ENCODE measurements at places on chromosomes 16 and 17.
A peak's percentile ranks its signal among the peaks of the same experiment; 100 is the strongest.

DNA sequence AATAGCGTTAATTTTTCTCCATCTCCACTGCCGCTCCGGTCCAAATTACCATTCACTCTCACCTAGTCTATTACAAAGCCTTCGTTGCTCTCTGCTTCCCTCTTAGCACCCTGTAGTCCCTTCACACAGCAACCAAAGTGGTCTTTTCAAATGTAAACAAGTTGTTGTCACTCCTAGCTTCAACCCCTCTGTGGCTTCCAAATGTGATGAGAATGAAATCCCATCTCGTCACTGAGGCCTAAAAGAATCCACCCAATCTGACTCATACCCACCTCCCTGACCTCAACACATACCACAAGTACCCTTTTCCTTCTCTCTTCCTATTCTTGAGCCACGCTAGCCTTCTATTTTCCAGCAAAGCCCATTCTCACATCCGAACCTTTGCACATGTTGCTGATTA is 2.2 kb upstream of the PELP1 start:
- DNase-seq: peak; percentile 57

DNA sequence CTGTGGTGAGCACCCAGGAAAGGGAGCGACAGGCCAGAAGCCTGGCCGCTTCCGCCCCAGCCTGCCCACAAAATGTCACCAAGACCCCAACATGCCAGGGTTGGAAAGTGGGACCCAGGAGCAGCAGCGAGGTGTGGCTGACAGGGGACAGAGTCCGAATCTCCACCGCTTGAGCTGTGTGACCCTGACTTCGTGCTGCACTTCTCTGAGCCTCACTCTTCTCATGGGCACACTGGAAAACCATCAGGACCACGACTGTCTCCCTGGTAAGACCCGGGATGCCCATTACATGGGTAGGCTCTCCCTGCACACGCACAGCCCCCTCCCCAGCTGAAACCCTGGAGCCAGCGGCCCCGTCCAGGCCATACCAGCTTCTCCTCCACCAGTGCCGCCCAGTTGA is 34.9 kb downstream of the PPL start:
- DNase-seq: no peak

- DNase-seq: no peak
Observed at GRCh38 chr17:72255481-72255880, 134.7 kb downstream of the SOX9 start.

DNA sequence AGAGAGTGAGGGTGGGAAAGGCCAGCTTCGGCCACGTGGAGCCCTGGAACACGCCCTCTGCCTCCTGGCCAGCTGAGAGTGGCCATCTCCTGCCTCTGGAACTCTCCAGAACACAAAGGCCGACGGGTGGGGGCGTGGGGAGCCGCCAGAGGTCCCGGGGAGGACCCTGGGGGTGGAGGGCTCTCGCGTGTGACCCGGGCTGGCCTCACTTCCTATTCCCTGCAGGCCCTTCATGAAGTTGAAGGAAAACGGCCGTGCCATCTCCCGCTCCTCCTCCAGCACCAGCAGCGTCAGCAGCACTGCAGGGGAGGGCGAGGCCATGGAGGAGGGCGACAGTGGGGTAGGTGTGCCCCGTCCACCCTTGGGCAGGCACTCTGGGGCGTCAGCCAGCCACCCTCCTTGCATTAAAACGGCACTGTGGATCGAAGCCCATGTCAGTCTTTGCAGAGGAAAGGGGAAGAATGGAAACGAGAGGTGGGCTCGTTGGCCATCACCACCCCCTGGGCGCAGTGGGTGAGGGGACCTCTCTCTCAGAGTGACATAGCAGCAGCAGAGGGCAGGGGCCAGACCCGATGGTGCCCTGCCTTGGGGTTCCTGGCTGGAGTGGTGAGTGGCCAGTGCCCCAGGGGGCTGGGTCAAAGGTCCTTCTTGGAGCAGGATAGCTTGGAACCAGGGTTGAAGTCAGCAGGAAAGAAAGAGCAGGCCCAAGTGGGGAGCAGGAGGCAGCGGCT is 37.1 kb downstream of the OR1D5 start:
- DNase-seq: no peak

GRCh38 chr16:51321251-51321650 is 170.2 kb upstream of the SALL1 start:
- DNase-seq: no peak

- no peak for DNase-seq
Observed at GRCh38 chr17:7552621-7553051, 3.8 kb downstream of the TNFSF12 start.

GRCh38 chr16:31081428-31082351 is 7.1 kb downstream of the PRSS53 start:
- no peak for DNase-seq

GRCh38 chr16:85420501-85421337 is 192.4 kb upstream of the GSE1 start:
- no peak for DNase-seq

- DNase-seq: no peak
Observed at GRCh38 chr17:34154961-34155730, 99.9 kb upstream of the CCL2 start.

GRCh38 chr17:40279402-40279801 is 8.3 kb upstream of the CDC6 start:
- DNase-seq: no peak

DNA sequence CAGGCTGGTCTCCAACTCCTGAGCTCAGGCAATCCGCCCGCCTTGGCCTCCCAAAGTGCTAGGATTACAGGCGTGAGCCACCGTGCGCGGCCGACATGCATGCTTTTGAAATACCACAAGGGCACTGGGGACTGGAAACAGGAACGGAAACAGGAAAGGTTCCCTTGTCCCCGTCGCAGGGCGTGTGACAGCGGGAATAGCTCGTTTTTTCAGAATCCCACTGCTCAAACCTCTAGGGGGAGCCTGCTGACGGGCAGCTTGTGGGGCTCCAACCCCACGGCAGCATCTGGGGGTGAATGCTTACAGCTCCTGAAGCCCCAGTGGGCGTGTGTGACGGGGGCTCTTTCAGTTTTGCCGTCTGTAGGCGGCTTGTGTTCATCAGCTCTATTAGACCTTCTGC is 18.8 kb upstream of the ASGR2 start:
- DNase-seq: peak; percentile 20

- no peak for DNase-seq
Observed at GRCh38 chr16:69532641-69533455, 32.9 kb upstream of the NFAT5 start.

DNA sequence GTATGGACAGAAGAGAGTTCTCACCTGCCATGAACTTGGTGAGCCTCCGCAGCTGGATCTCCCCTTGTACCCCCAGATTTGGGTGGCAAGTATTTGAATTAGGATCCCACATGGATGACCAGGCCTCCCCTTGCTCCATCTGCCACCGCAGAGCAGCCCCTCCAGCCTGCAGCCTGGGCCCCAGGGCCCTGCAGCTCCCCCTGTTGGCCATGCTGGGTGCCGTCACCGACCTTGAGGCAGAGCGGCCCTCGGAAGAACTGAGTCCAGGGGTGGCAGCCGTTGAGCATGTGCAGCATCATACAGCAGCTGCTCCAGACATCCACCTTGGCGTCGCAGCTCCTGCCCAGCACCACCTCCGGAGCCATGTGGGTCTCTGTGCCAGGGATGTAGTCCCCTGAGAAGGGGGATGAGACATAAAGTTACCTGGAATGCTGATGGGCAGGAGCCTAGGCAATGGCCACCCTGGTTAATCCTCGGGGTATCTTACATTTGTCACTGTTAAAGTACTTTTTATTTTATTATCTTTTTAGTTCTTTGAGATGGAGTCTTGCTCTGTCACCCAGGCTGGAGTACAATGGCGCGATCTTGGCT is 9.0 kb upstream of the SPATA32 start:
- DNase-seq: no peak

- peak; percentile 35 for DNase-seq
Observed at GRCh38 chr17:17416007-17416399, 60.8 kb upstream of the MED9 start.

GRCh38 chr17:44002141-44002848 is 2.1 kb upstream of the NAGS start:
- no peak for DNase-seq

GRCh38 chr17:48308581-48308980 is 121.4 kb downstream of the SKAP1 start:
- DNase-seq: no peak

DNA sequence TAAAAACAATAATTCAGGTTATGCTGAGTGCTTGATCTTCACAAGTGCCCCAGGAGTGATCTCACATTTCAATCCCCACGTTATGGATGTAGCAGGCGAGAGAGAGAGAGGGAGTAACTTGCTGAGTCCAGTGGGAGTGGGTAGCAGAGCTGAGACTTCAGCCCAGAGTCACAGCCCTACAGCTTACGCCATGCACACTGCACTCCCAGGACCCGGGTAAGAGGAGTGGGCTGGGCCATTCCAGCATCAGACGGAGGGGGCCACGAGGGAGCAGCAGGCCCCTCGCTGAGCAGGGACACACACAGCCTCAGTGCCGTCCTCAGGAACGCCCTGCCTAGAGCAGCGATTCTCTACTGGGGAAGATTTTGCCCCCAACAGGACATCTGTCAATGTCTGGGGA is 9.8 kb upstream of the KIF19 start:
- DNase-seq: no peak

DNA sequence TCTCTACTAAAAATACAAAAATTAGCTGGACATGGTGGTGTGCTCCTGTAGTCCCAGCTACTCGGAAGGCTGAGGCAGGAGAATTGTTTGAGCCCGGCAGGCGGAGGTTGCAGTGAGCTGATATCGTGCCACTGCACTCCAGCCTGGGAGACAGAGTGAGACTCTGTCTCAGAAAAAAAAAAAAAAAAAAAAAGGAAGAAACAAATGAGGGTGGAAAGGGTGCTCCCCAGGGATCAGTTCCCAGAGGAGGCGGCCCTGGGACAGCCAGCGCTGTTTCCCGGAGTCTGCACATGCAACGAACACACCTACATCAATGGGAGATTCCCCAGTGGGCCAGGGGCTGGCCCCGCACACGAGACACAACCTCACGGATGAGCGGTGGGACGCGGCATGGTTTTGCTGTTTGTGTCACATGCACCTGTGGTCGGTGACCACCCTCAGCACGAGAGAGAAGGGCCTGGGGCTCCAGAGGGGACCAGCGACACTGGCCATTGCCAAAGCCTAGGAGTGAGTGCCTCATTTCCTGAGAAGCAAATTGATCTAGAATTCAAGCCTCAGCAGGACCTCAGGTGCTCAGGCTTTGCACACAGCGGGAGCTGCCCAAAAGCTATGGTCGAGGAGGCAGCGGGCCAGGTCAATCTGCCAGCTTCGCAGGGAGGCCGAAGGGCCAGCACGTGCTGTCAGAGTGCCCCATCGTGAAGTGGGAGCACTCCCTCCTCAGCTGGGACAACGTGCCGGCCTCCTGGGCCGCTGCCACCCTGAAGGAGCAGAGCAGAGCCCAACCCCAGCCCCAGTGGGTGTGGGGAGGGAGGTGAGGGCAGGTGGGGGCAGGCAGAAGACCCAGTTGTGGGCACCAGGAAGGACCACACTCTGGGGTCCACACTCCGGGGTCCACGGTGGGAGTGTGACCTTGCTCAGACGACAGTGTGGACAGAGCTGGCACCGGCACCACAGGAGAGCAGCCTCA is 13.8 kb upstream of the WDR45B start:
- no peak for DNase-seq

DNA sequence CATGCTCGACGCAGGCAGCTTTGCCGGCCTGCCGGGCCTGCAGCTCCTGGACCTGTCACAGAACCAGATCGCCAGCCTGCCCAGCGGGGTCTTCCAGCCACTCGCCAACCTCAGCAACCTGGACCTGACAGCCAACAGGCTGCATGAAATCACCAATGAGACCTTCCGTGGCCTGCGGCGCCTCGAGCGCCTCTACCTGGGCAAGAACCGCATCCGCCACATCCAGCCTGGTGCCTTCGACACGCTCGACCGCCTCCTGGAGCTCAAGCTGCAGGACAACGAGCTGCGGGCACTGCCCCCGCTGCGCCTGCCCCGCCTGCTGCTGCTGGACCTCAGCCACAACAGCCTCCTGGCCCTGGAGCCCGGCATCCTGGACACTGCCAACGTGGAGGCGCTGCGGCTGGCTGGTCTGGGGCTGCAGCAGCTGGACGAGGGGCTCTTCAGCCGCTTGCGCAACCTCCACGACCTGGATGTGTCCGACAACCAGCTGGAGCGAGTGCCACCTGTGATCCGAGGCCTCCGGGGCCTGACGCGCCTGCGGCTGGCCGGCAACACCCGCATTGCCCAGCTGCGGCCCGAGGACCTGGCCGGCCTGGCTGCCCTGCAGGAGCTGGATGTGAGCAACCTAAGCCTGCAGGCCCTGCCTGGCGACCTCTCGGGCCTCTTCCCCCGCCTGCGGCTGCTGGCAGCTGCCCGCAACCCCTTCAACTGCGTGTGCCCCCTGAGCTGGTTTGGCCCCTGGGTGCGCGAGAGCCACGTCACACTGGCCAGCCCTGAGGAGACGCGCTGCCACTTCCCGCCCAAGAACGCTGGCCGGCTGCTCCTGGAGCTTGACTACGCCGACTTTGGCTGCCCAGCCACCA is 9.7 kb downstream of the VASN start:
- DNase-seq: no peak

DNA sequence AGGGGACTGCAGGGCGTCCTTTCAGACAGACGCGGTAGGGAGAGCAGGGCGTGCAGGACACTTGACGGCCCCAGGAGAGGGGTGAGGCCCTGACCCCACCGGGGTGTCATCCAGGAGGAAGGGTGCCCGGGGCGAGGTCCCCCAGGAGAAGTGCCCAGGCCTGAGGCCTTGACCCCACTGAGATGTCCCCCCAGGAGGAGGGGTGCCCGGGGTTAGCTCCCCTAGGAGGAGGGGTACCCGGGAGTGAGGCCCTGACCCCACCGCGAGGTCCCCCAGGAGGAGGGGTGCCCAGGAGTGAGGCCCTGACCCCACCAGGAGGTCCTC is 27.2 kb upstream of the METRNL start:
- DNase-seq: no peak

- no peak for DNase-seq
Observed at GRCh38 chr16:5850632-5851392, 753.2 kb upstream of the EEF2KMT start.

GRCh38 chr17:7686222-7687071 is 843 bp downstream of the TP53 start:
- DNase-seq: peak; percentile 60

Data from NT2/D1 (cell line).